Airway epithelial cell (primary cell): ENCODE measurements at places on chromosomes 12 and 14. TPM values are rescaled to one million over a fixed set of nuclear protein-coding genes. Genes with fewer than 3 reads are reported as not detected.

Gene GLTP
- total RNA-seq: 395 and 407 TPM in 2 replicates

Gene GDF3
- total RNA-seq: not detected in 2 replicates

Gene DTX3
- total RNA-seq: 3.5 and 3.6 TPM in 2 replicates

Gene ANO2
- total RNA-seq: 0.07 TPM in 1 of 2 replicates, not detected in the other

Gene KRT77
- total RNA-seq: 0.09 and 0.21 TPM in 2 replicates

Gene CDKN3
- total RNA-seq: 45.7 and 48.0 TPM in 2 replicates

Gene C1QL4
- total RNA-seq: 0.42 TPM in 1 of 2 replicates, not detected in the other

Gene AVPR1A
- not detected in 2 replicates for total RNA-seq

Gene TSPAN8
- total RNA-seq: not detected in 2 replicates

Gene DLGAP5
- total RNA-seq: 23.9 and 31.0 TPM in 2 replicates

Gene CLEC9A
- total RNA-seq: not detected in 2 replicates

Gene C14orf119
- total RNA-seq: 31.6 and 42.5 TPM in 2 replicates

Gene GEMIN2
- total RNA-seq: 29.5 and 45.6 TPM in 2 replicates

Gene KIF26A
- 0.99 and 1.7 TPM in 2 replicates for total RNA-seq

Gene HCAR3
- total RNA-seq: 0.70 and 2.0 TPM in 2 replicates

Gene NGDN
- 29.1 and 30.3 TPM in 2 replicates for total RNA-seq

Gene CAPZA3
- total RNA-seq: not detected in 2 replicates

Gene OAS2
- total RNA-seq: 0.33 and 0.42 TPM in 2 replicates

Gene DAD1
- total RNA-seq: 216 and 226 TPM in 2 replicates

Gene CCDC59
- 63.5 and 66.9 TPM in 2 replicates for total RNA-seq

Gene SERPINA6
- not detected in 2 replicates for total RNA-seq

Gene OVCH1
- total RNA-seq: not detected in 2 replicates

Gene OTOGL
- total RNA-seq: not detected in 2 replicates

Gene NRXN3
- 0.63 and 0.98 TPM in 2 replicates for total RNA-seq

Gene TPPP2
- not detected in 2 replicates for total RNA-seq

Gene ZNF385A
- 33.3 and 52.3 TPM in 2 replicates for total RNA-seq

Gene KRT79
- not detected in 2 replicates for total RNA-seq

Gene SAMD4A
- 5.0 and 7.3 TPM in 2 replicates for total RNA-seq

Gene SDR9C7
- 4.5 and 5.1 TPM in 2 replicates for total RNA-seq

Gene GSG1
- total RNA-seq: not detected in 2 replicates

Gene SCN8A
- total RNA-seq: under 0.01 TPM in 1 of 2 replicates, not detected in the other

Gene TEX52
- not detected in 2 replicates for total RNA-seq

Gene EXOC3L4
- total RNA-seq: not detected in 2 replicates

Gene CMA1
- total RNA-seq: not detected in 2 replicates

Gene AQP6
- total RNA-seq: 0.14 TPM in 1 of 2 replicates, not detected in the other

Gene CLEC4A
- total RNA-seq: 0.42 TPM in 1 of 2 replicates, not detected in the other

Gene SERPINA10
- not detected in 2 replicates for total RNA-seq

Gene RNASE3
- not detected in 2 replicates for total RNA-seq

Gene FITM1
- total RNA-seq: not detected in 2 replicates

Gene FRMD6
- total RNA-seq: 133 and 134 TPM in 2 replicates

Gene AICDA
- total RNA-seq: not detected in 2 replicates

Gene DPY19L2
- total RNA-seq: 0.14 and 1.6 TPM in 2 replicates

Gene WNT1
- total RNA-seq: not detected in 2 replicates

Gene SLC6A15
- total RNA-seq: 13.4 and 15.0 TPM in 2 replicates

Gene GALNT8
- total RNA-seq: not detected in 2 replicates

Gene SLC8A3
- not detected in 2 replicates for total RNA-seq

Gene GPR84
- total RNA-seq: not detected in 2 replicates
